ENCODE measurements at places on chromosomes 1 and 21.

- DNase-seq, result no peak
Observed at GRCh38 chr1:59236721-59237545, 60.0 kb upstream of the FGGY start.

GRCh38 chr1:70871790-70872189 is 175.8 kb downstream of the PTGER3 start:
- no peak for DNase-seq

DNA sequence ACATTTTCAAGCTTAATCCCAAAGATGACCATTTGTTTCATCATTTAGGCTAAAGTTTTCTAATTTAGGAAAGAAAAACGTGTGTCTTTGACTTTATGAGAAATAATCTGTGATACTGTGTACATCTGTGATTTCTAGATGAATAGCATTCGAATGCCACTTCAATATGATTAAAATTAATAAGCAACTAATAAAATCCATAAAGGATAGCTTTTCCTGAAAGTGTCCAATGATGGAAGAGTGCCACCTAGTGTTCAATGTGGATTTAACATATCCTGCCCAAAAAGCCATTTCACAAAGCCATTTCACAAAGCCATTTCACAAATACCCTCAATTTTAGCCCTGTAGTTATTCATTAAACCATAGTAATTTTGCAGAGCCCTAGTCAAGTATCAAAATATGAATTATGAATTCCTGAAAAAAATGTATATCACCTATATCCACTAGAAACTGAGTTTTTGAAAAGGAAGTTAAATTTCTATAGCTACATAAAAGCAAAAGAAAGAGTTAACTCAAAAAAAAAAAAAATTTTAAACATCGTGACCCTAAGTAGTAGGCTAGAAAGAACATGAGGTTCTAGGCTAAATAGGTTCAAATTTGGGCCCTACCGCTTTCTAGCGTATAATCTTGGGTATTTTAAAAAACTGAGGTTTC is 19.1 kb downstream of the NME7 start:
- no peak for DNase-seq

DNA sequence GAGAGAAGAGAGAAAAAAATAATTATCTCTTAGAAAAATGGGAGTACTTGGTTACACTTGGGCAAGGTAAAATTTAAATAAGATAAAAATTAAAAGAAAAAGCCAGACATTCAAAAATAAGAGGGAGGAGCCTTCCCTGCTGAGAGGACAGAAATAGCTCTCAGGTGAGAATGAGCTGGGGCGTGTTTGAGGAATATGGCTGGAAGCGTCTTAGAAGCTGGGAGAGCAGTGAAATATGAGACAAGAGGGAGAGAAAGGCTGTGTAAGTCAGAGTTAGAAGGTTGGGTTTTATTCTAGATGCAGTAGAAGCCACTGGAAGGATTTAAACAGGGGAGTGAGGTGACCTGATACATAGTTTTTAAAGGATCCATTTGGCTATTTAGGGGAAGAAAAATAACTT is 154.2 kb upstream of the L1TD1 start:
- DNase-seq, result no peak

- DNase-seq, result no peak
Observed at GRCh38 chr1:179955731-179956130, 1.1 kb downstream of the CEP350 start.

Measured in tibial nerve (tissue), 4 donors.